DMS79 treated with DMSO at 0.1 percent for 48 hours (cell line): ENCODE measurements at places on chromosomes 6 and 20.

DNA sequence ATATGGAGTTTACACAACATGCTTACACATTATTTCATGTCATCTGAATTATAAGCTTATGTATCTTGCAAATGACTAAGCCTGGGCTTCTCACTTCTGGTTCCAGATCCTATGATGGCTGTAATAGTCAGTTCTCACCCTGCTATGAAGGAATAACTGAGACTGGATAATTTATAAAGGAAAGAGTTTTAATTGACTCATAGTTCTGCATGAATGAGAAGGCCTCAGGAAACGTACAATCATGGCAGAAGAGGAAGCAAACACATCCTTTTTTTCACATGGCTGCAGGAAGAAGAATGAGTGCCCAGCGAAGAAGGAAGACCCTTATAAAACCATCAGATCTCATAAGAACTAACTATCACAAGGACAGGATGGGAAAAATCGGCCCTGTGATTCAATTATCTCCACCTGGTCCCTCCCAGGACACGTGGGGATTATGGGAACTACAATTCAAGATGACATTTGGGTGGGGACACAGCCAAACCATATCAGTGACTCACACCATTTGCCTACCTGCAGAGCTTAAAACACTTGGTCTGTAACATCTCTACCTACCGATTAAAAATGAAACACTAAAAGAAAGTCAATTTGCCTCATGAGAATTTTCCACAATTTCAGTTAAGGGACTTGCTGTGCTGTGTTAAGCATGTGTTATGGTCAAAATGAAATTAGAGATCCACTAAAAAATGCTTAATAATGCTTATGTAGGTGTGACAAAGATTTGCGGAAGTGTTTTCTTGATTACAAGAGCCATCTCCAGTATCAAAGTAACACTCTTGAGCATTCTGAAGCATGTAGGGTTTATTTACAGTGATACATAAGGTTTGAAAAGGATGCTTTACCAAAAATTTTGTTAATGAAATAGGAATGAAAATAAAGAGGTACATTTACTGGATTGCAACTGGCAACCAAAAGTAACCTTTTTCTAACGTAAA lies 2.2 kb upstream of the RWDD1 start:
- DNase-seq, result no peak

- no peak for DNase-seq
These were observed 21.1 kb downstream of the LAMP5 start for GRCh38 chr20:9535449-9535848.

DNA sequence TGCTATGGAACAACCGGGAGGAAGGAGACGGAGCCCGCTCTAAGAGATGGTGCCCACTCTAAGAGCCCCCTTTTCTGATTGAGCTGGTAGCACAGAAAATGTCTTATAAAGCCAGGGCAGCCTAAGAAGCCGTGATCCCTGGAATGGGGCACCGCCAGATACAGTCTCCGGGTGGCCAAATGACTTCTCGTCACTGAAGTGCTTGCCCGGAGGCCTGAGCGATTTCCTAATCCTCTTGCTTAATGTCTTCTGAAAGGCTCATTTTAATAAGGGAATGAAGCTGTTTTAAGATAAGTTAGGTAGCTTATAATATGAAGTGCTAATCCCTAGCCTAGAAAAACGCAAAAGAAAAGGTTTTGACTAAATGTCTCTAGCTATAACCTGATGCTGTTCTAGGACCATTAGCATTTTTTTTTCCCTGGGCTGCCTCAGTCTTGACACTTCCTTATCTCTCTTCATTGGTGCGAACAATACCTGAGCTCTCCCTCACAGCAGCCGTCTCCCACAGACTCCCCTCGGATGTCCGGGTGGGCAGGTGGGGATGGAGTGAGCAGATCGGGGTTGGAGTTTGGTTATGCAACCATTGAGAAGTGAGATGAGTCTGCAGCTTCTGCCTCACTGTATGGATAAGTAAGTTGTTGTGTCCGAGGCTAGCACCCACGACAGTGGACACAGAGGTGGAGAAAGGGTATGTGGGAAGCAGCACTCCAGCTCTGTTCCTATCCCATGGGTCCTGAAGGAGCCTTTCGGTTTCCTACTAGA lies 559.4 kb upstream of the AGPAT4 start:
- no peak for DNase-seq

DNA sequence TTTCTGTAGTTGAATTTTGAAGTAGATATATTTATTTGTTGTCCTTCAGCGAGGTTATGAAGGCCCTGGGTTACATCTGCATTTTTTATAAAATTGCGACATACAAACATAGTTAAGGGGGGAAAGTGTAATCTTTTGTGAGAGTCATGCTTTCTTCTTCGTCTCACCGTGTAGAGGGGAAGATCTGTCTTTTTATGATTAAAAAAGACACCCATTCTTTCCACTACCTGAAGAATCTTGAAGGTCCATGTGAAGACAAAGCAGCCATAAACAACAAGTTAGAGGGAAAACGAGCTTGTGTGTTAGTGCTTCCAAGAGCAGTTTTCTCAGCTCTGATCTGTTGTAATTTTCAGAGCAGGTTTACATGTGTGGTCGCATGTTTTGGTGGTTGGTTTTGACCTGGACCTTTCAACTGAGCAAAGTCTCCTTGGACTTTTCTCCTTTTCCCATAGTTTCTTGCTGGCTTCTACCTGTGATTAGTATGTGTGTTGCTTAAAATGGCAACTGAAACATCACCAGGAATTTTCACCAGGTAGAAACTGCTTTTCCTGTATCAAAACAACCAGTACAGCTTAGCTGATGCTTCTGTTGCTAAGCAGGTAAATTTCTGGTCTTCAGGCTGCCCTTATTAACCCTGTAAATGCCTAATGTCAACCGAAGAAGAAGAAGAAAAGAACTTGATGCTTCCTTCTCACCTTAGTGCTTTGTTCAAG lies 37.3 kb downstream of the RREB1 start:
- peak; percentile 61 for DNase-seq

- no peak for DNase-seq
These were observed 127.7 kb downstream of the VEGFA start for GRCh38 chr6:43897571-43898302.

DNA sequence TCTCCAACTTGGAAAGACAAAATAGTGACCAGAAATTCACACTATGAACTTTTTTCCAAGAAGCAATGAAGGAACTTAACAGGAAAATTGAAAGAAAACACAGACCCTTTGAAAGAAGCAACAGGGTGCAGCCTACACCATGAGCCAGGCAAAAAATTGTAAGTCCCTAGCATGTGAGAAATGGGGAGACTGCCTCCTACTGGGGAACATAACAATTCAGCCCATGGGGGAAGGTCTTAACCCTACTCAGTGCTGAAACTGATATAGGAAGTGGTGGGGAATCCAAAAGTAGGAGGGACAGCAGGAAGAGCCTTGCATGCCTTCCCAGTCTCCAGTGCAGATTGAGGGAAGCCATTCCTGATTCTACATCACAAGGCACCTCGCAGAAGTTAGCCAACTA lies 235.1 kb upstream of the UFL1 start:
- no peak for DNase-seq

DNA sequence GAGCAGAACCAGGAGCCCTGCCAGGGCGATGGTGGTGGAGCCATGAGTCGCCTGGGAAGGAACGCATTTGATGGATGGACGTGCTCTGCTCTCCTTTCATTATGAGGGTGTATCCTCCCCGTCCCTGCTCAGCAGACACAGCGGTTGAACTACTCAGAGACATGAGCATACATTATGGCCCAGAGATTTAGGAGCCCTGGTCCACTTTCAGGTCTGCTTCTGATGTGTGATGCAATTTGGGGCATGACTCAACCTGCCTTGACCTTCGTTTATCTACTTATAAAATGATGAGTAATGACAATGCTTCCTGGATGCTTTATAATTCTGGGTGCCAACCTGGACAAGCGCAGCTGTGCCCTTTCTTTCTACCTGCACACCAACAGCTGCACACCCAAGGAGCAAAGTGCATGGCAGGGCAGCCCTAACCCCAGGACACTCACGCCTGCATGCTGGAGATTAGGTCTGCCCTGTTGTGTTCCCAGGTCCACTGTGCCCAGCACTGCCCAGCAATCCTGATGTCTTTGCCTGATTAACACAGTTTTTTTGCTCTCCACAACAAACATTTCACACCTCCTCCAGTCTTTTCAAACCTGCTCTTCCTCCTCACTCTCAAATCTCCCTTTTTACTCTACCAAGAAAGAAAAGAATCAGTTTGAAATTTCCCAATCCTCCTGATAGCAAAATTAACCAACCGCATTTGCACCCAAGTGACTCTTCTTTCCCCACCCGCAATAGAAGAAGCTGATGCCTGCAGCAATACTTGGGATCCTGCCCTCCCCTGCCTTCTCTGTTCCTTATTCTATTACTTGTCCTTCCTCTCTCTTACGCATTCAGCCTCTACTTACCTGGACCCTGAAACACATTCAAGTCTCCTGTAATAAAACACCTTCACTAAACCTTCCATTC lies 81.2 kb downstream of the EZR start:
- DNase-seq, result no peak

GRCh38 chr6:52909131-52909530 lies 367 bp downstream of the GSTA3 start:
- DNase-seq, result no peak

DNA sequence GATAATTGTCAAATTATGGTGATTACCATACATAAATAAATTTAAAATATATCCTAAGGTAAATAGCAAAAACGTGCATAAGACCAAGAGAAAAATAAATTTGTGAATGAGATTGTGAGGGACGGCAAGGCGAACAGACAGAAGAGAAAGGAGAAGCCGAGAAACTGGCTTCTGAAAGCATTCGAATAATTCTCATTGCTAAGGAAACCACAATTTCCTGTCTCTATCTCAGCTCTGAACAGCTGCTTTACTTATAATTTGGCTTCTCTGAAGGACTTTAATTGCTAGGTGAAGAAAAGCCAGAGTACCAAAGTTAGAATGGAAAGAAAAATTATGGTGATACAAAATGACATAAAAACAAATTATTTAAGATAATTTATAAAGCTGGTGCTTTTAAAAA lies 79.0 kb upstream of the RGS17 start:
- no peak for DNase-seq

GRCh38 chr6:169035385-169036240 lies 218.0 kb downstream of the THBS2 start:
- no peak for DNase-seq

- no peak for DNase-seq
These were observed 157.2 kb downstream of the CDH26 start for GRCh38 chr20:60115451-60115850.

DNA sequence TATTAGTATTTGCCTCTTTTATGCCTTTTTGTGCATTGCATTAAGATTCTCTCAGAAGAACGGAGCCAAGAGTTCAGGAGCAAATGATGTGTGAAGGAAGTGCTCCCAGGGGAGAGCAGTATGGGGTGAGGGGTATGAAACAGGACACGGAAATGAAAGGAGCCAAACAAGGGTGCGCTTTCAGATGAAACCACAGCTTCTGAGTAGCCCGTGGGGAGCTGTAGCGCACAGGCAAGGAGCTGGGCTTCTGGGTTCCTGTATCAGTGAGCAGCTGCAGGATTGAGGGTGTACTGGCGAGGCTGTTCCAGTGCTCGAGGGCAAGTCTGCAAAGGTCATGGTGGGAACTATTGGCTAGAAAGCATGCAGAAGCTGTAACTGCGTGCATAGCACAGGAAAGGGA lies 25.4 kb downstream of the ANKEF1 start:
- DNase-seq, result peak; percentile 92

GRCh38 chr6:38021571-38021970 lies 202.0 kb downstream of the ZFAND3 start:
- no peak for DNase-seq

GRCh38 chr6:68252632-68253031 lies 382.4 kb upstream of the ADGRB3 start:
- no peak for DNase-seq

DNA sequence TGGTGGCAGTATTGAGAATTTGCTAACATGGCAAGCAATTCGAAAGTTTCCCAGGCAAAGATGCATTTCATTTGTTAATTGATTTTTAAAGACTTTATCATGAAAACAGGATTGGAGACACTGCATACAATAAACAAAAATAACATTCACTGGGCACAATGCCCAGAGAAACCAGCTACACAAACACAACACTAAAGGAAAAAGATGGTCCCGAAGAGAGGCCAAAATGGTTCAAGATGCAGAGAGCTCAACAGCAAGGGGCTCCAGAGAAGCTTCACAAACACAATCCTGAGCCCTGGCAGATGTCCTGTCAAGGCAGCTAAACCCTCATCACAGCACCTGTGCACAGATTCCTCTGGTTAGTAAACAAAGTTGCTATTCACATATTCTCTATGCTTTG lies 79.3 kb downstream of the INSM1 start:
- DNase-seq, result no peak

GRCh38 chr6:3280866-3281465 lies 22.2 kb downstream of the PSMG4 start:
- DNase-seq, result no peak

GRCh38 chr20:40571639-40572038 lies 117.4 kb downstream of the MAFB start:
- no peak for DNase-seq

- DNase-seq, result no peak
These were observed 1095.2 kb downstream of the GRIK2 start for GRCh38 chr6:102488729-102489128.

- no peak for DNase-seq
These were observed 63.1 kb downstream of the MYH7B start for GRCh38 chr20:35018590-35019371.
